Left forelimb (tissue), 1 donor: ENCODE measurements at places on chromosomes 1 and 21.

DNA sequence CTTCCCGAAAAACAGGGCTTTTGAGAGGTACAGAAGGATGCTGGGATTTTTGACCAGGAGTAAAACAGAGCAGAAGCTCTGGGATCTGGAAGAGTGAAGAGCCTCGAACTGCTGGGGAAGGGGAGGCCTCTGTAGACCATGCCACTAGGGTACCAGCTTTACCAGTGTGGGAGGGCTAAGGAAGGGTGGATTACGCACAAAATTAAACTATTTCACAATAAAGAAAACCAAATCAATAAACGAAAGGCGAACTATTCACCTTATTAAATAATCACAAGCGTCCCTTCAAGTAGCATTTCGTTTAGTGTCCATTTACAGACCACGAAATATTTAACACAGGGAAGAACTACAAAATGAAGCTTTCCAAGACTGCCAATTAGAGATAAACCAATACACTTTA, 723 bp downstream of the CZIB start:
- DNase-seq, result no peak

DNA sequence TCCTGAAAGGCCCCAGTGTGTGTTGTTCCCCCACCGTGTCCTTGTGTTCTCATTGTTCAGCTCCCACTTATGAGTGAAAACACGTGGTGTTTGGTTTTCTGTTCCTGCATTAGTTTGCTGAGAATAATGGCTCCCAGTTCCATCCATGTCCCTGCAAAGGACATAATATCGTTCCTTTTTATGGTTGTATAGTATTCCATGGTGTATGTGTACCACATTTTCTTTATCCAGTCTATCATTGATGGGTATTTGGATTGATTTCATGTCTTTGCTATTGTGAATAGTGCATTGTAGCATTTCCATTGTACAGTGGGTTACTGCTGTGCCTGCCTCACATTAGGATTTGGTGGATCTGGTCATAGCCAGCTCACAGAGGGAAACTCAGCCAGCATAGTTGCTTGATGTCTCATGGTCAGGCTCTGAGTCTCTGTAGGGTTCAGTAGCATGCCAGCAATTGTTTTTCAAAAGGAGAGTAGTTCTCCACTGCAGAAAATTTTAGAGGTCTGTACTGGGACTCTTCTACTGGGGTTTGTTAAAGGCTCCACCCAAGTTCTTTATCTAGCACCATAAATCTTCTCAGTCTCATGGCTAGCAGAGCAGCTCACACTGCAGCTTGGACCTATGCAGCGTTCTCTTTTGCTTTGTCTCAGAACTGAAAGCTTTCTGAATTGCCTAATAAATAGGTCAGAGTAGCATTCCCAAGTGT, 41.0 kb downstream of the RUNX3 start:
- DNase-seq, result peak; percentile 31

- no peak for DNase-seq
Measured at GRCh38 chr1:227273557-227273956, 44.7 kb downstream of the CDC42BPA start.

DNA sequence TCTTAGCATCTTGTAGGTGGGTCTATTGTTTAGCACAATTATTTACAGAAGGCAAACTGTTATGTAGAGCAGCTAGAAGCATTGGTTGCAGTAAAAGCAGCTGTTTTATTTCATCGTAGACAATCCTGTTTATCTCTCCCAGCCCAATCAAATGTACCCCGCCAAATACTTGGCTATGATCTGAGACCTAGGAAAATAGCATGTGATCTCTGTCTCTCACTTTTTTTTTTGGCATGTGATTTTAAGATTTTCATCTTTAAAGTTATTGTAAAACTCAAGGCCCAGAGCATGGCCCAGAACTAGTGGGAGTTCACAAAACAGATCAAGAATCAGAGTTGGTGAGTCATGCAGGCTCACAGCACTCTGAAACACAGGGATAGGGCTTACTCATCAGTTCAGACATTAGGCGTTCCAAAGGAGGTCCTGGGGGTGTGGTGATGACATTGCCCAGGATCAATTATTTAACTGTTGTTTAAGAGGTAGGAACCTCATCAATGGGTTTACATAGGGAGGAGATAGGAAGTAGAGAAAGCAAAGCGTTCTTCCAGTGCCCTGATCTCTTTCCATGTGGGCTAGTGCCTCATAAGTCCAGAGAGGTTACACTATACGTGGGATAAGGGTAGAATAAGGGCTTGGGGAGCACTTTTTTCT, 40.2 kb downstream of the TBX19 start:
- DNase-seq, result no peak

- no peak for DNase-seq
Measured at GRCh38 chr1:202802034-202802433, 6.2 kb downstream of the KDM5B start.

GRCh38 chr21:43367296-43367695, 59.6 kb downstream of the SIK1 start:
- DNase-seq, result no peak

DNA sequence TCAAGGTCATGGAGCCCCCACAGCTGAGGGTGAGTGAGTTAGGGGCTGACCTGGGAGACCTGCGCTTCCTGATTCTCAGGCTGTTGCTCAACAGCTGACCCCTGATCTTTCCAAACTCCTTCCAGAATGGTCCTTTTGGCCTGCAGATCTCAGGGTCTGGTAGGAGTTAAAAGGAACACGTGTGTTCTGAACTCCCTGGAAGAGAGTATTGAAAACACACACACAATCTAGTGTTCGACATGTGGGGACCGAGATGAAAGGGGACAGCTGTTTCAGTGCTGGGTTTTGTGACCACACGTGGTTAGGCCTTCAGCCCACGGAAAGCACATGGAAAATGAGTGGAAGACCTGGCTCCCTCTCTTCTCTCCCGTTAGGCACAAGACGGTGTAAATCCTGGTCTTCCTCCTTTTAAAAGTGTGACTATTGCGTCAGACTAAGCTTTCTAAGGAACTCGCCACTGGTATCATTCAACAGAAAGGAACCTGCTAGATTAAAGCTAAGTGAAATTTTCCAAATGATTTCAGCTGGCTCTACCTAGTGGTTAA, 49.6 kb downstream of the RUNX1 start:
- DNase-seq, result no peak

DNA sequence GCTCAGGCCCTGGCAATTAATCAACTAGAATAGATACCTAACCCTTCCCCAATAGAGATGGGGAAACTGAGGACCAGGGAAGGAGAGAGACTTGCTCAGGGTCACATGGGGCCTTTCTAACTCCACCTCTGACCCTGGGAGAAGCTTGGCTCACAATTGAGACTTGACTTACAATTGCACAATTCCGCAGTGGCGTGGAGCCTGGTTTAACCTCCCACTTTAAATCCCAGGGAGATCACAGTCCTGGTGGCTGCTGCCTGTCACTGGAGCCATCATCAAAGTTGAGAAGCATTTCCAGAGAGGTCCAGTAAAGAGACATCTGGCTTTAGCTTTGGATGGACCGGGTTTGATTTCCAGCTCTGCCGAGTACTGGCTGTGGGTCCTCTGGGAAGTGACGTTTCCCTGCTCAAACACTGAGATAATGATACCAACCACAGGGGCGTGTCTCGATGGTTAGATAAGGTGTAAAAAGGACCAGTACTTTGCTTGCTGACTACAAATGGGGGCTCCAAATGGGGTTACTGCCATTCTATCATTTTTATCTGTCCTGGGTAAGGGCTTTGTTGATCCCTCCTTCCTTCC, 39.3 kb downstream of the TRIM62 start:
- DNase-seq, result no peak

GRCh38 chr1:228853637-228854036, 118.4 kb downstream of the RHOU start:
- no peak for DNase-seq

DNA sequence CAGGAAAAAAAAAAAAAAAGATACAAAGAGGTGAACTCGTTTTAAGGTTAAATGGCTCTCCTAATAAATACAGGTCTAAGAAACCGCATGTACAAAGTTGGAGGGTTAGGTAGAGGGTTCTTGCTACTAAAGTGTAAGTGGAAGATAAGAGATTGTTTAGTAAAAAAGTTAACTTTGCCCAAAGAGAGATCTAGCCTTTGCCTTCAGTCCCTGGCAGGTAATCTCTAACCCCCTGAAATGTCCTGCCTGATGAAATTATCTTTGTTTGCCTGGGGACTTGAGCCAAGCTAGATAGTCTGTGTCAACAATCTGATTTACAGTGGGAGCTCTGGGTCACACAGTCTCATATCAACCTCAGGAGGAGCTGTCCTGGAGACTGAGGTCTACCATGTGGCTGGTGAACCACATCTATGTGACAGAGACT, 57.6 kb downstream of the TRIM33 start:
- DNase-seq, result no peak

GRCh38 chr21:43603233-43603626, 56.1 kb downstream of the HSF2BP start:
- DNase-seq, result no peak
